ENCODE measurements at places on chromosomes 11 and 22.

GRCh38 chr11:83044958-83045712 is 26.6 kb downstream of the RAB30 start:
- DNase-seq = peak; percentile 51

DNA sequence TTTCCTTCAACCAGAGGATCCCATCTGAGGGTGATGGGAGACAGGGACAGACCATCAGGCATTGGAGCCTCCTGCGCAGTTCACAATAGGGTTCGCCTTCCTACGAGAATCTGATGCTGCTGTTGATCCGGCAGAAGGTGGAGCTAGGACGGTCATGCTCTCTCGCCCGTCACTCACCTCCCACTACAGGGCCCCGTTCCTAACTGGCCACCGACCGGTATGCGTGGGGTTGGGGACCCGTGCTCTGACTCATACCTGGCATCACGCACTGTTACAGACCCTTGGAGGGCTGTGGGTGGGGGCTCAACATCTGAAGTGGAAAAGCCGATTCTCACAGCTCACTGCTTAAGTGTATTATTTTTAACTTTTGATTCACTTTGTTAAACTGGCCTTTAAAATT is 402.3 kb downstream of the BRD1 start:
- no peak for DNase-seq

DNA sequence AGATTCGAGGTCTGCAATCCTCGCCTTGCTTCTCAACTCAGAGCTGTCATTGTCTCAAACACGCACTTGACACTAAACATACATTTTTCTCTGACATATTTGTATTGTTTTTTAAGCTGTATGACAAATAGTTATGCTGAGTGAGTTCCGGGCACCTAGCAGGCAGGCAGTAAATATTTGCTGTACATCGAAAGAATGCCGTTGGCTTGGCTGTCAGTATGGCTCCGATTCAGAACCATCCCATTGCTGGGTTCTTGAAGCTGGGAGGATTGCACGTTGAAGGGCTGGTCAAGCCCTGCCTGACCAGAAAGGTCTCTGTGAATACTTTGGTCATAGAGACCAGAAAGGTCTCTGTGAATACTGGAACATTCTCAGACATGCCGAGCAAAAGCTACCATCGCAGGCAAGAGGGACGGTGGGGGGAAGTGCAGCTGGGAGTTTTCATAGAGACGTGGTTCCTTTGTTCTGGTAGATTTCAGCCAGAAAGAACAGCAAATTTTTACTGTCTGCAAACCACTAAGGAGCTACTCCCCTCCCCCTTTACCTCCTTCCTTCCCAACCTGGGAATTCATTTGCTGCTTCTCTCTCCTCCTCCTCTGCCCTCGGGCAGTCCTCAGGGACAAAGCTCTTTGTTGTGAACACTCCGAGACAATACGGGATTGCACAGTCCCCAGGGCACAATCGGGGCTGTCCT is 202.2 kb upstream of the SORL1-AS1 start:
- DNase-seq = no peak

DNA sequence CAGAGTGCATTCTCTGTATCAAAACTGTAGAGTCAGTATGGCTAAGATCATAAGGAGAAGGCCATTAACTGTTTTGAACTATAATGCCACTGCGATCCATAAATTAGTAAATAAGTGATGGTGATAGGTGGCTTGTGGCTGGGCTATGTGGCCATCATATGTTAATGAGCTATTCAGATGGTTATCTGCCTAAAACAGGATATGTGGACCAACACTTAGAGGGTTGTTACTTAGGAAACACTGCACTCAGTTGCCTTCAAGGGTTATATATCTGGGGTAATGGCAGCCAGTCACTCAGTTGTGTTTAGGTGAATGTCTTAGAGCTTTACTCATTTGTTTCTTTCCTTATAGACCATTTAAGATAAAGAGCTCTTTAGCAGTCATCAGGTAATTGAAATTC is 66.0 kb downstream of the PPP2R1B start:
- no peak for DNase-seq

DNA sequence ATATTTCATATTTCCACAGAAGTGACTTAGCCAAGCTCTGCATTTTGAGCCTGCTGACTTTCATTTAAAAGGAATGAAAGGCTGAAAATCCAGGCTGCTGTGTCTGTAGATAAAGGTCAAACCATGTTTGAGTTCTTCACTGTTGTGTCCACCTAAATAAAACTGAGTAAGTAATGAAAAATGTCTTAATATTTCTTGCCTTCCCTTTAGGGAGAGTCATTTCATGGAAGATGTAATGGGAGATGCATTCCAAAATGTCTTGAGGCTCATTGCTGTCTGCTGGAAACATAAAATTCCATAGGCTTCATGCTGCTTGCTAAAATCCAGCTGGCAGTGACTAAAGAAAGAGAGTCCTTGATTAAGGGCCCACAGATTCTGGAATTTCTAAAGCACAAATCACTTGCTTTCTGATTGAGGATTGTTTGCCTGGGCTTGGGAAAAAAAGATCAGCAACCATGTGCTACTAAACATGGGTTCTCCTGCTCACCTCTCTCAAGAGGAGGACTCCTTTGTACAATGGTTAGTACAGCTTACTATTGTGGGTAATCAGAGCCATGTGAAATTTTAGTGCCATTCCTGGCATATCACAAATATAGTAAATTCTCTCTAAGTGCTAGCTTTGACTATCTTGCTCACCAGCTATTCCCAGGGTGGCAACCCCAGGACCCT is 56.9 kb downstream of the PANX1 start:
- no peak for DNase-seq

- no peak for DNase-seq
These were observed 878.5 kb upstream of the LRRC4C start for GRCh38 chr11:42337786-42338455.

DNA sequence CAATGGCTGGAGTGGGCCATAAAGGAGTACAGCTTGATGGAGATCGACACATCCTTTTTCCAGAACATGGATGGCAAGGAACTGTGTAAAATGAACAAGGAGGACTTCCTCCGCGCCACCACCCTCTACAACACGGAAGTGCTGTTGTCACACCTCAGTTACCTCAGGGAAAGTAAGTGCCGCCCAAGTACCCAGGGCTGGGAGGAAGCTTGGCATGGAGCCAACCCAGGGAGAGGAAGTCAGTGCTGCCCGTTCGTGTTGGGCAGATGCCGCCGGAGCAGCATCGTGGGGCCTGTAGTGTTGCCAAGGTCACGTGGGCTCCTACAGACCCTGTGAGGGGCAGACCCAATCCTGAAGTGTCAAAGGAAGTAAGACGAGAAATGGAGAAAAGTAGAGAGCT is 78.9 kb downstream of the FLI1 start:
- DNase-seq = no peak

- DNase-seq = no peak
These were observed 17.3 kb downstream of the FLI1 start for GRCh38 chr11:128711136-128711535.

GRCh38 chr11:123047266-123047946 is 14.5 kb downstream of the HSPA8 start:
- no peak for DNase-seq

DNA sequence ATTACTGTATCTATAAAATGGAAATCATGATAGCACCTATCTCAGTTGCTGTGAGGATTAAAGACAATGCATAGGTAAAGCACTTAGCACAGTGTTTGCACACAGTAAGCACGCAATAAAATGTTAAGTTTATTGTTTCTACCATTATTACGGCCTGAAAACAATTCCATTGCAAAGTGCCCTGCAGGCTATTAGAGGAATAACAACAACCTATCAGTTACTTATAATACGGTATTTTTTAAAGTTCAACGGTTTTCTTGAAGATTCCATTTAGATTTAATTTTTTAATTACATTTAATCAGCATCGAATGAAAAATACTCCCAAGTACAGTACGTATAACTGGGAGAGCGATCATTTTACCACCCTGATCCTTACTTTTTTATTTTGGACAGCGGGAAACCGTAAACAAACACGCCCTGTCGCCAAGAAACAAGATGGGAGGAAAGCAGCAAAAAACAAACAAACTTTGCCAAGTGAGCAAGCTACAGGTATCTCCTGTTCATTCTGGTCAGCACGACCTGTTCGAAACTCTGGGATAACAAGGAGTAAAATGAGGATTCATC is 893 bp downstream of the SLC36A4 start:
- no peak for DNase-seq

Measured in H54 (cell line).